GM13976 (cell line): ENCODE measurements at places on chromosomes 16 and 17.

GRCh38 chr16:77745972-77746371 lies 23.7 kb downstream of the NUDT7 start:
- DNase-seq = no peak

GRCh38 chr16:72122916-72123315 lies 29.3 kb downstream of the DHX38 start:
- DNase-seq = no peak

- DNase-seq = no peak
These were observed 171.9 kb downstream of the AHSP start for GRCh38 chr16:31699601-31700000.

DNA sequence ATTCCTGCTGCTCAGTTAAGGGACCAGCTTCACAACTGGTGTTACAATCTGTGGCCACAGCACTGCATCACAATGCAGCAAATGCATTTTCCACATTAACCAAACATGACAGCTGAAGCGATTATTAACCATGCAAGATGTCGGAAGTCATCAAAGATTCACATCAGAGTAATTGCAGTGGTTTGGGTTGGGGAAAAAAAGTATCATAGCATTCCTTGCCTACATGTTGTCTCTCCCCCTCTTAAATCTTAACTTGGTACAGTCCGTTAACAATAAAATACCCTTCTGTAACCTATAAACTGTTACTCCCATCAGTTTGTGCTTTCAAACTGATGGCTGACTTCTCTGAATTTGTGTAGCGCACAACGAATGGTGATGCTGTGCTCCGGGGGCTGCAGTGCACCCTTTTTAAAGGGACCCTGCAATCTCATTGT lies 51.6 kb downstream of the NUP93 start:
- DNase-seq = no peak

- no peak for DNase-seq
These were observed 5.9 kb downstream of the SLC38A7 start for GRCh38 chr16:58678716-58679115.

DNA sequence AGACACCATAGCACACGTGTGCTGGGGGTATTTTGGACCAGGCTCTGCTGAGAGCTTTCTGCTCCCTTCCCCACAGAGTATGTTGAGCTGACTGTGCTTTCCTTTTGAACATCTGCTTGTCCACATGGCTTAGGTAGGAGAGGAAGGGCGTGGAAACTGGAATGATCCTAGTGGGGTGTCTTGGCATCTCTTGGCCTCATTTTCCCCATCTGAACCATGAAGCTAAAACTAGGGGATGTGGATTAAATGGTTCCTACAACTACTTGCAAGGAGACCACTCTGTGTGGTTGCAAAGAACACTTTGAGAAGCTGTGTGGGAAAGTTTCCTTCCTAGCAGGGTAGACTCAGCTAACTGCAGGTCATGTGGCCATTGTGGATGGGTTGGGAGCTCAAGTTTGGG lies 6.7 kb upstream of the NLRC5 start:
- no peak for DNase-seq

- DNase-seq = no peak
These were observed 6.8 kb downstream of the RUSF1 start for GRCh38 chr16:31501226-31501965.

DNA sequence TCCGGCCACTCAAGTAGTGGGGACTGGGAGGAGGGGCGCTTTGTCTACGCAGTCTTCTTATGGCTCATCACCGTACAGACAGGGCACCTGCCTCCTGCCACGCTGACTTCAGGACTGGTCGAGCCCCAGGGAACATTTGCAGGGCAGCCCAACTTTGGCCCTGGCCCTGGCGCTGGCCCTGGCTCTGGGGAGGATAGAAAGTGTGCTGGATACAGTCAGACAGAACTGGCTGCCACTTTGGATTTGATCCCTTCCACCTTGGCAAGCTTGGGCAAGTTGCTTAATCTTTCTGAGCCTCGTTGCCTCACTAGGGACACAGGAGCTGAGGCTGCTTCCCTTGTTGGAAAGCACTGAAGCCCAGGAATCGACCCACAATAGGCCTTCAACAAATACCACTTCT lies 13.6 kb downstream of the LGALS9 start:
- no peak for DNase-seq
